ENCODE measurements at places on chromosomes 5 and 9.

DNA sequence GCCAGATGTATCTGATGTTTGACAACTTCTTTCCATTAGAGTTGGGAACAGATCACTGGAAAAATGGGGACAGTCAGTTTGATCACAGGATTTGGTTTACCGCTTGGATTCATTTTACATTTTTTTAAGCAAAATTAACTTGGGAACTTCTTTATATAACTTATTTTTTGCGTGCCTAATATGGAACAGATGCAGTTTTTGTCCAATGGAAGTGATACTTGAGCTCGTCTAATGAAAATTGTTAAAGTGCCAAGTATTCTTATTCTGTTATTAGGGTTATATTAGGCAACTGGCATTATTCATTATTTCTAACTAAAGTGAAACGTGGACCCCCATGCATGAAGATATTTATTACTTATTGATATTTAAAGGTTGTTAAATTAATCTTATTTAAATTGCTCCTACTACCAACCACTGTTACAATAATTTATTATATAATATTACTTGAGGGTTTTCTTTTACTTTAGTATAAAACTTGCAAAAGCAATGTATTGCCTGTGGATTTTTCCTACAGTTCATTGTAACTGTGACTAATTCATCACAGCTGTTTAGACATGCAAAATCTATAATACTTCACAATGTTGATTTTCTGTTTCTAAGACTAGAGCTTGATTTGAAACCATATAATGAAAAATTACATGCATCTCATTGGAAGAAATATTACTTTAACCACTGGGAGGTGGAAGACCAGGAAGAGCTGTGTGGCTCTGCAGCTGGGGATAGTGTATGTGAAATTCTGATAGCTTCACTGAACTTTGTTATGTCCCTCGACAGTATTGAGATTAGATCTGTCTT is 787.3 kb upstream of the WWC1 start:
- no peak for DNase-seq

- no peak for DNase-seq
Observed at GRCh38 chr5:93427316-93427715, 153.7 kb downstream of the NR2F1-AS1 start.

DNA sequence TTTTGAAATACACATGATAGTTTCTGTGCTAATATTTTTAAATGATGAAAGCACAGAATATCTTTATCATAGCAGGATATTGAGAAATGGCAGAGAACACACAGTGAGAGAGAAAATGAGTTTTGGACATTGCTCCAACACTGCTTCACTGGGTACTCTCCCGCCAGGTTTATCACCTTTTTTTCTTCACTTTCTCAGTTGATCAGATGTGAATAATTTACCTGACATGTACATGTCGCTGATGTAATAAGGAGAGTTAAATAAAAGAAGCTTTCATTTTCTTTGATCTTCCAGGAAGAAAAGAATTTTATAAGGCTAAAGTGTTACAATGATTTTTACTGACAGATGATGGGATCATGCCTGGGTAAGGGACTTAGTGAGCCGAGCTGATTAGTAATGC is 134.5 kb downstream of the ALDH1A1 start:
- no peak for DNase-seq

DNA sequence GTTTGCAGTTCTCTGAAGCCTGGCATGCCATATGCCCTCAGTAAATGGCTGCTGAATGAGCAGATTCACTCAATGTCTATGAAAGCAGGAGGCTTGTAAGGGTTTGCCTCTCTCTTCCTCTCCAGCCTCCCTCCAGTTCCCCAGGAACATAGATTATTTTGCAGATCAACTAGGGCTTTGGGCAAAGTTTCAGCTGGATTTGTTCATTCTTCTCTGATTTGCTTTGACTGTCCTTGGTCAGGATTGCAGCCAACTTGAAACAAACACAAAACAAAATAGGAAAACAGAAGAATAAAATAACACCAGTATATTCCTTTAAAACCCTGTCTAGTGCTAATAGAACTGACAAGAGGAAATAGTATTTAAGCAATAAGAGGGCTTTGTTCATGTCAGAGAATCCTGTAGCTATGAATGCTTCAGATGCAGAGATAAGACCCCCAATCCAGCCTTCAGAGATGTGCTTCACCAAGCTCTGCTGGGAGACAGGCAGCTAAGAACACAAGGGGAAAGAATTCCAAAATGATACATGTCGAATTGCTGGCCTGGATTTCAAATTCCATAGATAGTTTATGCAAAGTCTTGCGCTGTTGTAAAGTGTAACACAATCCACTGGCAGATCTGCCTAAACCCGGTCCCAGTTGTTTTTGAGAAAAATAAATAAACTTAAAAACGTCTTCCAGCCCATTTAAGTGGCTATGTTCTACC is 174.3 kb downstream of the PAPPA start:
- DNase-seq, result no peak

DNA sequence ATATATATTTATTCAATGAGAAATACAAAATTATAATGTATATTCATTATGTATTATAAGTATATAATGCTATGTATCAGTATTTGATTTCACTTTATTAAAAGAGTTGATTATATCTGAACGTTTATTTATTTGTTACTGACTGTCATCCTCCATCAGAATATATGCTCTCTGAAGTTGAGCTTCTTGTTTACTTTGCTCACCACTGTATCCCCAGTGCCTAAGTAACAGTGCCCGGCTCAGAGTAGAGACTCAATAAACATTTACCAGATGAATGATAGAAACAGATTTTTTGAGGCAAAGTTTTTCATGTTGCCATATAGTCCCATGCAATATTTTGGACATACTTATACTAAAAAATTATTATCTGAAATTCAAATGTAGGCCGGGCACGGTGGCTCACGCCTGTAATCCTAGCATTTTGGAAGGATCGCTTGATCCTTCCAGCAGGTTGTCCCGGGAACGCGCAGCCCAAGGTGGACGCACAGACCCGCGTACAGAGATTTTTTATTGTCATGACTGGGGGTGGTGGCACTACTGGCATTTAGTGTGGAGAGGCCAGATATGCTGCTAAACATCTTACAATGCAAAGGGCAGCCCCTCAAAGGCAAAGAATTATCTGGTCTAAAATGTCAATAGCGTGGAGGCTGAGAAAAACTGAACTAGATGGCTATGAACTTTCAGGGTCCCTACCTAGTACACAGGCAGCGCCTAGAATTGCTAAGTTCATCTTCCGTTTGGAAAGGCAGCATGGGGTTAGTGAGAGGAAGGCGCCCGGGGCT is 761 bp upstream of the DNAJC25 start:
- no peak for DNase-seq

DNA sequence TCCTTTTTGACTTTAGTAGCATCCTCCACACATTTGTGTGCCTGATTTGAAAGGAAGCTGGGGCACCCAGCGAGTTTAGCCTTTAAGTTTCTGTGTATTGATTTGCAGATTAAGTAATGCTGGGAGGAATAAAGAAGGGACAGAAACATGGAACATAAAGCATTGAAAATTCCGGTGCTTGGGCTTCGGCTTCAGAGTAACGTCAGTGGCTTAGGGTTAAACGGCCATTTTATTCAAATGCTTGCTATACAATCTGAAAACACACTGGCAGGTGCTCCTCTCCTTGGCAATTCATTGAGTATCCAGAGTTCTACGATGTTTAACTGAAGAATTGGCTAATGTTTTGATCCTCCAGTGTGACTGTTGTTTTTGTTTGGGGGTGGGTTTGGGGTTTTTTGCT is 58.0 kb upstream of the FSD1L start:
- DNase-seq, result no peak

- DNase-seq, result no peak
Observed at GRCh38 chr9:116504081-116504480, 183.0 kb upstream of the TRIM32 start.

DNA sequence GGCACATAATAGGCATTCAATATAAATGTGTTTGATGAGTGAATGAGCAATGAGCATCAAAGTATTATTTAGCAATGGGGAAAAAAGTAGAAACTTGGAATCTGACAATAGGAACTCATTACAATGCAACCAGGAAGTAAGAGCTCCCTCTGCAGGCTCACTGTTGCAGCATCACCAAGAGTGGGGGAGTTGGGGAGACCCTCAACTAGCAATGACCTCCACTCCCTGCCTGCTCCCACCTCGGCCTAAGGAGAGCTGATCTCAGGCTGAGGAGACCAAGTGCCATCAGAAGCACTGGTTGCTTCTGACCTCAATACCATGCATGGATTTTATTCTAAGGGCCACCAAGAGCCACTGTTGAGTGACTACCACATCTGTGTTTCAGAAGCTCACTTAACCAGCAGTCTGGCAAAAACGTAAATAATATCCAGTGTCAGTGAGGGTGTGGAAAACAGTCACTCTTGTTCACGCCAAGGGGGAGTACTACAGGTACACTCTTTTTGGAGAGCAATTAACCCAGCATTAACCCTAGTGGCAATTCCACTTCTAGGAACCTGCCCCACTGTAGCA is 8.0 kb downstream of the VDAC1 start:
- no peak for DNase-seq

DNA sequence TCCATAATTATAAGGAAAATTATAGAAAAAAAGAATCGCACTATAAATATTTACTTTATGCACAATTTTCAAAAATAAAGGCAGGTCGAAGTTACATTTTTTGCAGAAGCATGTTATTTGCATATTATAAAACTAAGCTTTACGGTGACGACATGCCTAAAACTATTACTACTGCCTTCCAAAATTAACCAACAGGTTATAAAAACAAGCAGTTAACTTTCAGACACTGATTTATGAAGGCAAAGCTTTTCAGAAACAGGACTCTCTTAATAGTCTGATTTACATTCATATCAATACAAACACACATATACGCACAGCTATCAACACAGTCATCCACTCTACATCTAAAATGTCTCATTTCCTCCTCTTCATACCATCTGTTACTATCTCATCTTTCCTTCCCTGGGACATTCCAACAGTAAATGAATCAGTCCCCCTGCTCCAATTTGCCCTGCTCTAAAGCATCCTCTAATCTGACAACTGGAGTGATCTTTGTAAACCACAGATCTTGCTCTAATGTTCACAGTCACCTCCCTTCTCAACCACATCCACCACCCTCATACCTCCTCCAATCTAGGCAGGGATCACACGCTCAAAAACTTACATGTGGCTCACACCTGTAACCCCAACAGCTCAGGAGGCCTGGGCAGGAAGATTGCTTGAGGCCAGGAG is 21.6 kb downstream of the FBXW11 start:
- DNase-seq, result no peak

DNA sequence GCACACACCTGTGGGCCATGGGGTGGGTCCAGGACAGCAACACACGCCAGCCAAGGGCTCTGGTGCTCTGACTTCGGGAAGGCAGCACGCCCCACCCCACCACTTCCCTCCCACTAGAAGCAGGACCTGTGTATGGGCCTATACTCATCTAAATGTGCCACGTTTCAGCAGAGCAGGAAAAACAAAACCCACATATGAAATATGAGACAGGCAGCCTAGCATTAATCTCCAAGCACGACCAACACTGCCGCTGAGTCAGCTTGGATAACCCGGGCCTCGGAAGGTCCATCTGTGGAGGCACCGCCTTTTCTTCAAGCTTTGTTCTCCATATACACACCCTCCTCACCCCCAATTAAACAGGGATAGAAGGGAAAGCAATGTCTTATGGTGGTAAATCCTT is 203.1 kb downstream of the ROR2 start:
- no peak for DNase-seq

DNA sequence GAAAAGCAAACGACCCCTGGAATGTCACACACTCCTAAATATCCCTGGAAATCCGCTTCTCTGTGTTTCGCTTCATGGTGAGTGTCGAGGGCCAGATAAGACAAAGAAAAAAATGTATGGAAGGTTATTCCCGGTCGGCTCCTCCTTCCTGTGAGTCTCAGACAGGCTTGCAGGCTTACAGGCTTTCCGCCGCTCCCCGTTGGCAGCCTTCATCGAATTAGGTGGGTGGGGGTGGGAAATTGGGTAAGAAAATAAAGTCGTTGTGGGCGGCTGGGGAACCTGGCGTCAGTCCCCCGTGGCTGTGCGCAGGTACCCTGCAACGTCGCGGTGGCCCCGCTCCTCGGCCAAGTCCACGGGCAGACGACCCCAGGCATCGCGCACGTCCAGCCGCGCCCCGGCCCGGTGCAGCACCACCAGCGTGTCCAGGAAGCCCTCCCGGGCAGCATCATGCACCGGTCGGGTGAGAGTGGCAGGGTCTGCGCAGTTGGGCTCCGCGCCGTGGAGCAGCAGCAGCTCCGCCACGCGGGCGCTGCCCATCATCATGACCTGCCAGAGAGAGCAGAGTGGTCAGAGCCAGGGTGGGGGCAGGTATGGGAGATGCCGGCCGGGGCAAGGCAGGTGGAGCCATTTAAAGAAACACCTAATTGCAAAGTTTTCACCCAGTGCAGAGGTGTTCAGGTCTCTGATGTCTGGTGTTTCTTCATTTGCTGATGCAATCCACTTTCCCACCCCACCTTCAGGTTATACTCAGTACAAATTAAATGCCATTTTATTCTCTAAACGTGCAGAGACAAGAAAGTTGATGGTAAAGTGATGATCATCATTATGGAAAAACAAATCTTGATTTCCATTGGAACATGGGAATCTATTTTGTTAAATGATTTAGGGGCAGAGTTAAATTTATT is 3.2 kb downstream of the CDKN2B start:
- no peak for DNase-seq

GRCh38 chr9:98911042-98911441 is 32.7 kb upstream of the COL15A1 start:
- no peak for DNase-seq

DNA sequence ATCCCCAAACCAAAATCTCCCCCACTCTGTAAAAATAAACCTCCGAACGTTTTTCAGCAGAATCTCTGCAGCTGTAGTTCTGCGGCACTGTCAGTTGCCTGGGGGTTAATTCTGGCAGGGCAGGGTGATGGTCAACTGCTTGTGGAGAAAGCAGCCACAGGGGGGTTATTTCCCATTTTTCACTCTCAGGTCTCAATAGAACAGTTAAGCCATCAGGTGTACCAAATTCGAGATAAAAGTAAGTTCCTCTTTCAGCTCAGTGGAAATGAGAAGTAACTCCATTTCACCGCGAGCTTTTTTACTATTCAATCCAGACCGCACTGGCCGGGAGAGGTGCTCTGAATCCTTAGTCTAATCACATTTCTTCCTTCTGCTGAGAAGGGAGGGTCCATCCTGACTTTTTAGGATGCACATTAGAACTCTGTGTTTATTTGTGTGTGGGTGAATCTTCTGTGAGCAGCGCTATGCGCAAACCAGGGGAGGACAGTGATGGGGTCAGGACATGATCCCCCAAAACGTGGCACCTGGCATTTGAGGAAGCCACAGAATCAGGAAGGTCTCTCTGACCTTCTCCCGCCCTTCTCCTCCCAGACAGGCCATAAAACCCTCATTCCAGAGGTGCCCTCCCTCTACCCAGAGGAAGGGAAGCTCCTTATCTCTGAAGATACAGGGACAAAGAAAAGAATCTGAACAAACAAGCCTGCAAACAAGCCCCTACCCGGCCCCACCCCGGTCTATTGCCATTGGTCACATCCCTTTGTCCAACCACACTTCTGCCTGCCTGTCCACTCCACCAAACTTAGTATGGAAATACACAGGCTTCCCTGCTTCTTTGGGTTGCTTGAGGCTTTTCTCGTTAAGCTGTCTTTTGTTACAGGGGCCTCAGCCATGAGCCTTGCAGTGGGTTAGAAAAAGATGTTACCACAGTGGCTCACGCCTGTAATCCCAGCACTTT is 229.0 kb downstream of the ROR2 start:
- DNase-seq, result no peak

All from right lobe of liver (tissue), 6 donors.